ENCODE measurements at places on chromosomes 7 and 10.

GRCh38 chr10:24681572-24682088 lies 42.1 kb downstream of the ARHGAP21 start:
- no peak for DNase-seq

- no peak for DNase-seq
Observed at GRCh38 chr10:18713077-18713476, 53.8 kb downstream of the ARL5B start.

DNA sequence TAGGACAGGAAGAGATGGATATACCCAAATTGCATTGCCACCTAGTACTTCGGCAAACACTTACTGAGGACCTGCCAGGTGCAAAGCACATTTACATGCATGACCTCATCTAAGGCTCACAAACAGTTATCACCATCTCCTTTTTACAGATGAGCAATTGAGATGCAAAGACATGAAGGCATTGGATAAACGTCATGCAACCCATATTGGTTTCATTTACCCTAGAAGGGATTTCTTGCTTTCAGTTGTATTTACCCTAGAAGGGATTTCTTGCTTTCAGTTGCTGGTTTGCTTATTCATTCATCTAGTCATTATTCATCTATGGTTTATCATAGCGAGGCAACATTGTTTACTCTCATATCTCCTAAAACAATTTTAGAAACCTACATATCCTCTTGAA lies 52.2 kb downstream of the STEAP1B start:
- DNase-seq, result peak; percentile 99

GRCh38 chr10:23610626-23611307 lies 171.9 kb downstream of the OTUD1 start:
- DNase-seq, result no peak

- no peak for DNase-seq
Observed at GRCh38 chr7:29826530-29826822, 20.2 kb downstream of the WIPF3 start.

GRCh38 chr7:113040849-113041248 lies 45.8 kb downstream of the GPR85 start:
- DNase-seq, result no peak

GRCh38 chr10:109430799-109431198 lies 492.5 kb downstream of the XPNPEP1 start:
- no peak for DNase-seq

- no peak for DNase-seq
Observed at GRCh38 chr7:37408291-37409228, 40.1 kb downstream of the ELMO1 start.

GRCh38 chr7:15327001-15327400 lies 234.8 kb downstream of the AGMO start:
- DNase-seq, result no peak

DNA sequence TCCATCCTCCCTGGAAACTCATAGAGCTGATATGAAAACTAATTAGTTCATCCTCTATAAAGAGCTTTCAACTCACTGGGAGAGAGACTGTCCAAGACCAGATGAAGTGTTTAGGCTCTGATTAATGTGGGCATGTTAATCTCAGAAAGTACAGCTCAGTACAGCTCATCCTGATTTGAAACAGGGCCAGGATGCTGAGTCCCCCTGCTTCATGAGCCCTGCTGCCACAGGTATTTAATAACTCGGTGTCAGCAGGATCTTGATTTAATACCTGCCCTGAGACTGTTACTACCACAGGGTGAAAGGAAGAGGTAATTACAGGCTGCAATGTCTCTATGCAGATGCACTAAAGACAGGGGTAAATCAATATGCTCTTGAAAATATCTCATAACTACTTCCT lies 10.8 kb downstream of the LMOD2 start:
- DNase-seq, result no peak

DNA sequence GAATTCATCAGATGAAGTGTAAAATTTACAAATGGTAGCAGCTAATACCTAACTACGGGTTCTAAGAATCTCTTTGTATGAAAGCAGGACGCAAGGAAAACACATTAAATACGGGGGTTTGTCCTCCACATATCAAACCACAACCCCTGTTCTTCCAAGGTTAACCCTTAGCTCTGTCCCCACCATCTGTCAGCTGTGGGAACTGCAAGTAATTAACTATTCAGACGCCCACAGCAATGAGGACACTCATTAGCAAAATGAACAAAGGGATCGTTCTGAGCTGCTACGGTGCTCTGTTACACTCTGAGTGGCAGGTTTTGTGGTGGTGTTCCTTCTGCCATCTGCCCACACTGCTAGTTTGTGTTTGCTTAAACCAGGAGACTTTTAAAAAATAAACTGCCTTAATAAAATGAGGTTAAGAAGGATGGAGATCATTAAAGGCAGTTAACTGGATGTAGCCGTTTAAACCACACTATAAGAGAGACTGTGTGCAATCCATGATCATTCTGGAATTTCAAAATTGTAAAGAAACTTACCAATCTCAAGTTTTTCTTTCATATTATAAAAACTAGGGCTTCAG lies 51.4 kb downstream of the C10orf67 start:
- peak; percentile 24 for DNase-seq

- DNase-seq, result no peak
Observed at GRCh38 chr10:54133203-54133602, 667.8 kb downstream of the PCDH15 start.

- no peak for DNase-seq
Observed at GRCh38 chr7:45873355-45873754, 473 bp upstream of the CCDC201 start.

DNA sequence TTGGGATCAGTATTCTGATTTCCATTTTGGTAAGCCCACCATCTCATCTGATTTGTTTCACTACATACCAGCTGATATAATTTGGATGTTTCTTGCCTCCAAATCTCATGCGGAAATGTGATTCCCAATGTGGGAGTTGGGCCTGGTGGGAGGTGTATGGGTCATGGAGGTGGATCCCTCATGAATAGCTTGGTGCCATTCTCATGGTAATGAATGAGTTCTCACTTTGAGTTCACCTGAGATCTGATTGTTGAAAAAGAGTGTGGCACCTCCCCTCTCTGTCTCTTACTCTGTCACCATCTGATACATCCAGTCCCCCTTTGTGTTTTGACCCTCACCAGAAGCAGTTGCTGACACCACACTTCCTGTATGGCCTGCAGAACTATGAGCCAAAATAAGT lies 347.3 kb downstream of the ARL4A start:
- no peak for DNase-seq

- no peak for DNase-seq
Observed at GRCh38 chr10:114694062-114694461, 36.0 kb upstream of the ABLIM1 start.

DNA sequence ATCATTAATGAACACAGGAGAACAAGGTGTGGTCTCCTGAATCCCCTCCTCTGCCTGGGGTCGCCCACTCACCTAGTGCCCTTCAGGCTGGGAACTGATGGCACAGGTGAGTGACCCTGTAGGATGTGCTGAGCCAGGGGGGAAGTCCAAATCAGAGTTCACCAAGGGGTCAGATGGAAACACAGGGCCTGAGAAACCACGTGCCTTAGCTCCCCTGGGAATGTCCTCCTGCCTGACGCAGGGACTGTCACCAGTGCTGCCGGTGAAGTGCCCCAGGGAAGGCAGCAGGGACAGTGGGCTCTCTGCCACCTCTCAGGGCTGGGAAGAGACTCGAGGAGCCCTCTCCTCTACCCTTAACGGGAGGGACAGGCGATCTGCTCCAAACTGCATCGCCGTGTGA lies 5.8 kb upstream of the PYROXD2 start:
- DNase-seq, result no peak

GRCh38 chr7:152406491-152406890 lies 29.3 kb downstream of the KMT2C start:
- DNase-seq, result no peak

DNA sequence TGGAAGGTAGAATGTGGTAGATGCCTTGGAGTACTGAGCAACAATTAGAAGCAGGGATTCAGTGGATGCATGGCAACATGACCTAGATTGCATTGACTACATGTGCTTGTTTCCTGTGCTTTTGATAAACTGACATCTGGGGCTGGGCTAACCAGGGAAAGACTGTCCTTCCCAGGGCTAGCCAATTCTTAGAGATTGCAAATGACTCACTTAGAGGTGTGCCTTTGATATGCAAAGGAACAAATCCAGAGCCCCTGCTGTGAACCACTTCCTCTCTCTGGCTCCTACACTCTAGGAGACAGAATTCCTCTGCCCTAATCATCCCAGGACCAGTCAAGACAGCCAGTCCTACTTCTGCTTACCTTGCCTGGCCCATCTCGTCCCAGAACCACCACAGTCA lies 651.5 kb downstream of the LRMDA start:
- peak; percentile 4 for DNase-seq

Measured in DMS153 (cell line).